Caki2 (cell line): ENCODE measurements at places on chromosomes 16 and 17.

GRCh38 chr16:69514356-69514755 lies 51.4 kb upstream of the NFAT5 start:
- no peak for DNase-seq

- no peak for DNase-seq
Observed at GRCh38 chr16:89899879-89900481, 18.7 kb upstream of the MC1R start.

DNA sequence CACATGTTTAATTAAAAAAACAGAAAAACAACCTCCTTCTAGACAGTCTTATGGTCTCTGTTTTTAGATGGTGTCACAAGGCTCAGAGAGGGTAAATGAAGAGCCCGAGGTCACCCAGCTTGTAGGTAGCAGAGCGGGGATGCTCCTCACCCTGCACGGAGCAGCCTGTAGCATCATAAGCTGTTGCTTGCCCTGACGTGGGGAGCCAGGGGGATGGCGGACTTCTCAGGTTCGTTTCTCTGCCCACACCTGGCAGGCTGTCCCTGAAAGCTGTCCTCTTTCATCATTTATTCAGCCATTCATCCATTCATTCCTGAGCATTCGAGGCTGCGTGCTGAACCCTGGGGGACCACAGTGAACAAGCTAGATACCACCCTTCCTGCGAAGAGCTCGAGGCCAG lies 75.7 kb upstream of the KSR1 start:
- DNase-seq: no peak

- no peak for DNase-seq
Observed at GRCh38 chr16:249431-249830, 14.8 kb downstream of the FAM234A start.

DNA sequence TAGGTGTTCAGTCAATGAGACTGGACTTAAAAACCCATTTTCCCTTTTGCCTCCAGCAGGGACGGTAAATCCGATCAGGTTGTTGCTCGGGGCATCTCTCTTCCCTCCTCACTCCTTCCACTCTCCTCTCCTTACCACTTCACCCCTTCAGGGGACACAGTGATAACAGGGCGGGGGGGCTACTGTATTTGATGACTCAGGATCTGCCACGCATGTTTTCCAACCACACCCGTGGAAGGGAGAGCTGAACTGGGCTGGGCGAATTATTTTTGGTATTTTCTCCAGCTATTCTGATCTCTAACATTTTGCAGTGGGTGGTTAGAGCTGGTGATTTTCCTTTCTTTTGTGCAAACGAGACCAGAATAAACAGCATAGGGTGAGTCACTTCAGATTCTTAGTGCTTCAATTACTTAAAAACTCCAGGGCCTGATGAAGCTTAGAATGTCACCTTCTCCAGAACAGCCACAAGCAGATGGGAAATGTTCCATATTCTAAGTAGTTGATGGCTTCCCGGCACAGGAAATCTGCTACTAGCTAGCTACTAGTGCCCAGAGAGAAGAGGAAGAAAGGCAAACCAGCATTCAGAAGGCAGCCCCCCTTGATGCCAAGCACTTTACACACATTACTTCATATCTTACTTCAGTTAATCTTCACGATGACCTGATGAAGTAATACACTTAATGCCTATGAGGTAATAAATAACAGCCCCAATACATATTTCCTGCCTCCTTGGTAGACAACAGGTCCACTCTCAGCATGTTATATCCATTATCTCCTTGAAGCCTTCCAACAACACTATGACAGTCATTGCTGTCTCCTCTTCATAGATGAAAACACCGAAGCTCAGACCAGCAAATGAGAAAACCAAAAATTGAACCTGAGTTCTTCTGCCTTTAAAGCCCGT lies 74.1 kb downstream of the ASIC2 start:
- DNase-seq: no peak

DNA sequence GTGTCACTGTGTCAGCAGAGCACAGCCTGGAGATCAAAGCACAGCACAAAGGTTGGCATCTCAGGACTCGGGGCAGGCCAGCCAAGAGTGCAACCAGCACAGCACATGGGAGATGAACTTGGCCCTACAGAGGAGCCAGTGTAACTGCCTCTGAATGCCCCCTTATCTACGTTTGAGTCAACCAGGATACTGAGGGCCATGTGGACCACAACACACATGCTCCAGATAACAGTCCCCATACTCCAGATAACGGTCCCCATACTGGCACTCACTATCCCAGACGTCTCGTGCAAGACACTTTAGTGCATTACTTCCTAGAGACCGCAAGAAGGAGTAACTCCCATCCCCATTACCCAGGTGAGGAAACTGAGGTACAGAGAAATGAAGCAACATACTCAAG lies 88.2 kb downstream of the XYLT1 start:
- DNase-seq: no peak

GRCh38 chr17:15307710-15308111 lies 33.7 kb downstream of the TEKT3 start:
- DNase-seq: no peak

- DNase-seq: no peak
Observed at GRCh38 chr17:82956146-82956725, 116.4 kb upstream of the ZNF750 start.

DNA sequence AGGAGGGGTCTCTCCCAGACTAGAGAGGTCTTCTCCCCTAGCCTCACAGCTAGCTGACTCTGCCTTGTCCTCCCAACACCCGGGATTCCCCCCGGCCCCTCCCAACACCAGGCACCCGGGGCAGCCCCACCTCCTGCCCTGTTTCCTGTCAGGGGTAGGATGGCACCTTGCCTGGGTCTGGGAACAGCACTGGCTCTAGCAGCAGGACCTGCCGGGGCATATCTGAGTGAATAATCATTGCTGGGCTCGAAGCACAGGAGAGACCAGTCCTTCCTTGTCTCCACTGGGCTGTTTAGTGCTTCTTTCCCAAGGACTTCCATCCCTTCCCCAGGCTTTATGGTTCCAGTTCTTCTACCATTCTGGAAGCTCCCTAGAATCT lies 25.7 kb downstream of the MINK1 start:
- no peak for DNase-seq

- no peak for DNase-seq
Observed at GRCh38 chr17:2120586-2121335, 65.9 kb downstream of the HIC1 start.

GRCh38 chr17:45009676-45010467 lies 41.6 kb downstream of the DCAKD start:
- no peak for DNase-seq

- DNase-seq: no peak
Observed at GRCh38 chr16:13148836-13149235, 247.4 kb downstream of the SHISA9 start.
